ENCODE measurements at places on chromosomes 13 and 19. TPM values are rescaled to one million over a fixed set of nuclear protein-coding genes. Genes with fewer than 3 reads are reported as not detected.

Gene TTYH1
- polyA plus RNA-seq = not detected

Gene RFPL4A
- polyA plus RNA-seq = not detected

Gene RFXAP
- polyA plus RNA-seq = 2.5 TPM

Gene CLEC4M
- polyA plus RNA-seq = not detected

Gene GJB2
- polyA plus RNA-seq = not detected

Gene PLIN5
- polyA plus RNA-seq = 0.97 TPM

Gene KLK4
- not detected for polyA plus RNA-seq

Gene MAG
- polyA plus RNA-seq = not detected

Gene CD33
- polyA plus RNA-seq = not detected

All from CD4-positive, CD25-positive, alpha-beta regulatory T cell (primary cell).